Activated CD8-positive, alpha-beta memory T cell treated with anti-CD3 and anti-CD28 coated beads for 4 hours (primary cell): ENCODE measurements at places on chromosomes 2 and 18.
A peak's percentile ranks its signal among the peaks of the same experiment; 100 is the strongest.

- DNase-seq = no peak
These were observed 1350.2 kb upstream of the FAM98A start for GRCh38 chr2:34949316-34949715.

GRCh38 chr2:62284471-62284870, 88.6 kb downstream of the B3GNT2 start:
- no peak for DNase-seq

DNA sequence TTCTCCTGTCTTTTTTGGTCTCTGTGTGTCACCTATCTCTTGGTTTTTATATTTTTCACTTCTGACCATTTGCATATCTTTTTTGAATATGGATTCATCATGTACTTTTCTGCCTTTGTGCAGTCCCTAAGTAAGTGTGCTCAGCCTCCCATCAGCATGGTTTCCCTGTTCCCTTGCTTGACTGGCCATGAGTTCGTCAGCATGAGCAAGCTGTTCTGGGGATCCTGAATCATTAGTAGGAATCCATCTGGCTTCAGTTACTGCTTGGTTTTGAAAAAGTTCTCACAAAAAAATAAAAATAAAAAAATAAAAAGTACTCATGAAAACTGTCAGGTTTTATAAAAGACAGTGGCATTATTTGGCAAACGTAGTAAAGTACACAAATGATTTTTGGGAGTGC, 144.1 kb downstream of the NCOA1 start:
- no peak for DNase-seq

DNA sequence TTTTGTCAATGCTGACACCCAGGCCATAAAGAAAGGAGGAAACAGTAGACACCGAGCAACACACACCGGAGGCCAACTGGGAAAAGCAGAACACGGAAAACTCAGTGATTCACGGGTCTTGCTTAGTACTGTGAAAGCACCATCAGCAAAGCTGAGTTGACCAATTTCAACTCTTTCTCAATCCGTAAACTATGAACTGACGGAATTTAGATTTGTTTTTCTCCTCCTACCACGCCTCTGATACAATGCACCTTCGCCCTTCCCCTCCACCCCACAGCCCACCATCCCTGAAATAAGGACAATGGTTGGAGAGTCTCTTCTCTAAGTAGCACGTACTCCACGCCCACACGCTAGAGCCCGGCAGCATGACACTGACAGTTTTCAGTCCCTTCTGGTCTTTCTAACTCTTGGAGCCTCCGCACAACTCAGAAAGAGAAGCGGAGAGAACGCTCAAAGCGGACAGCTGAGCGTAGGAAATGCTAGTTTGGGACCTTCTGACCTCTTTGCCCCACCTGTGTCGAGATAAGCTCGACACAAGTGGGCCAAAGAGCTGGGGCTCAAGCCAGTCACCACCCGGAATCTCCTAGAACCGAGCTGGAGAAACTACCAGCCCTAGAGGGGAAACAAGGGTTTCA, 669 bp downstream of the LNPK start:
- peak; percentile 19 for DNase-seq

- no peak for DNase-seq
These were observed 3.6 kb downstream of the MGAT5 start for GRCh38 chr2:134257509-134257908.

DNA sequence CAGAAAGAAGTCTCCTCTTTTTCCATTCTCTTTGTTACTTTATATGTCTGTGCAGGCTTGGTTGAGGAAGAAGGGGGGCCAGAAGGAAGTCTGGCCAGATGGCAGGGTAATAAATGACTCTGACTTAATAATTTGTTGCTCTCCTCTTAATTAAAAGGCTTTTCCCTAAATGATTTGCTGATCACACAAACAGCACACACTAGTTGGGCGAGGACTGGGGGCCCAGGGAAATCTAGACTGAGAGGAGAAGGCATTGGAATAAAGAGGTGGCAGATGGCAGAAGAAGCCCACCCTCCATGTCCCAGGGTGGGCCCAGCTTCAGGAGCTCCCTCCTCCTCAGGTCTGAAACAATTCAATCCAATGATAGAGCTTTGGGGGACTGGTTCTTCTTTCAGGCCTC, 12.7 kb upstream of the SMARCAL1 start:
- DNase-seq = no peak

- DNase-seq = no peak
These were observed 130.5 kb downstream of the ZNF516 start for GRCh38 chr18:76364282-76365259.

DNA sequence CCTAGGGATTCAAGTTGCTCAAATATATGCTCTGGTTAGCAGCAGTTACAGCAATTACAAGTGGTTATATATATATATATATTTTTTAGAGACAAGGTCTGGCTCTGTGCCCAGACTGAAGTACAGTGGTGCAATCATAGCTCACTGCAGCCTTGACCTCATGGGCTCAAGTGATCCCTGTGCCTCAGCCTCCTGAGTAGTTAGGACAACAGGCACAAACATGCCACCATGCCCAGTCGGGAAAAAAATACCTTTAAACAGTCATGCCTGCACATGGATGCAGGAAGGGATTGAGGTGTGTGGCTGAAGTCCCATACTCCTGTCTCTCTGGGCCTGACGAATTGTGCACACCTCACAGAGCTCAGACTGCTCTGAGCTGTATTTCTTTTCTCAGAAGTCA, 19.6 kb upstream of the DNAH7 start:
- DNase-seq = no peak

GRCh38 chr2:216555274-216555673, 56.6 kb downstream of the RPL37A start:
- DNase-seq = no peak

DNA sequence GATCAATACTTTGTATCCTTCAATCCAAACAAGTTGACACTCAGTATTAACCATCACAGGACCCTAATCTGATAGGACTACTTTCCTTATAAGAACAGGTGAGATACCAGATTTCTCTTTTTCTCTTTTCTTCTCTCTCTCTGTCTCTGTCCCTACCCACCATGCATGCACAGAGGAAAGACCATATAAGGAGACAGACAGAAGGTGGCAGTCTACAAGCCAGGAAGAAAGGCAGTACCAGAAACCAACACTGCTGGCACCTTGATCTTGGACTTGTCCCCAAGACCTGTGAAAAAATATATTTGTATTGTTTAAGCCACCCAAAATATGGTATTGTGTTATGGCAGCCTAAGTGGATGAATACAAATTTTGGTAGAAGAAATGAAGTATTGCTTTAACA, 156.2 kb upstream of the KCNH7 start:
- DNase-seq = no peak

DNA sequence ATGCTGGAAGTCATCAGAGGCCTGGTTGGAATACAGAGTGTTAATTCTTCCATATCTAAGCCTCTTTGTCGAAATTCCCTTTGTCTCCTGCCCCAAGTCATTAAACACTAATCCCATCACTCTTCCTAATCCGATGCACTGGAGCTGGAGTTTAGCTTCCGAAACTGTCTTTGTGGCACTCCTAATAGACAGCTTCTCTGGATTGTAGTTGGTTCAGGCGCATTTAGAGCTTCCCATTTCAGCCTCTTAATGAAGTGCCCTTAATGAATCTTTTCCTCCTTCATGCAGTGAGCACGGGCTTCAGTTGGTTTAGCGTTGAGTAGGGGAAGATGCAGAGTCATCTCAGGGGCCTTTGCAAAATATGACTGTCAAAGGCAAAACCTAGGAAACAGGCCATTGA, 72.2 kb upstream of the MEIS1 start:
- no peak for DNase-seq

DNA sequence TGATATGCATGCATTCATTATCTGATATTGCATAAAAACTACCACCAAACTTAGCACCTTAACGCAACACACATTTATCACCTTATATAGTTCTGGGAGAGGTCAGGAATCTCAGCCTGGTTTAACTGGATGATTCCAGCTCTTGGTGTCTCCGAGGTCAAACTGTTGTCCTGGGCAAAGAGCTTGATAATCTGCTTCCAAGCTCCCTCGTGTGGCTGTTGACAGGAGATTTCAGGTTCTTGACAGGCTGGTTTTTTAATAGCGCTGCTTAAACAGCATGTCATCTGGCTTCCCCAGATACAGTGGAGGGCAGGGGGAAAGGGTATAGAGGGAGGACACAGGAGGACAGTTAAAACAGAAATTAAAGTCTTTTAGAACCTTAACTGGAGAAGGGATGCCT, 785.0 kb downstream of the CNTNAP5 start:
- DNase-seq = no peak

DNA sequence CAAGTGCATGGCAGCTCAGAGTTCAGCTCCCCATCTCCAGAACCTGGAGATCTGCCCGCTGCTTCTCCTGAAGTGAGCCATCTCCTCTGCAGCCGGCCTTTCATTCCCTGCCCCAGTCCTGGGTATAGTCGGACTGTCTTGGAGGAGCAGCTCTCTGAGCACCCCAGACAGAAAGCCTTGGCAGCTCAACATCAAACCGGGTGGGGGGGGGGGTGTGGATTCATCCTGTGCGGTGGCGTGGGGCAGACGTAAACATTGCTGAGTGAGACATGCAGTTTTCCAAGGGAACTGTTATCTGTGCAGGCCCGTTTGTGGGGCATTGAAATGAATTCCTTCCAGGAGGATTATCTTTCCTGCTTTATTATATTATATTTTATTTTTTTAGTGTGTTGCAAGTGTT, 125.9 kb upstream of the MYCN start:
- DNase-seq = no peak

GRCh38 chr18:80046011-80046410, 11.8 kb downstream of the RBFA start:
- DNase-seq = no peak

GRCh38 chr18:13136056-13136903, 82.3 kb upstream of the LDLRAD4 start:
- DNase-seq = no peak

DNA sequence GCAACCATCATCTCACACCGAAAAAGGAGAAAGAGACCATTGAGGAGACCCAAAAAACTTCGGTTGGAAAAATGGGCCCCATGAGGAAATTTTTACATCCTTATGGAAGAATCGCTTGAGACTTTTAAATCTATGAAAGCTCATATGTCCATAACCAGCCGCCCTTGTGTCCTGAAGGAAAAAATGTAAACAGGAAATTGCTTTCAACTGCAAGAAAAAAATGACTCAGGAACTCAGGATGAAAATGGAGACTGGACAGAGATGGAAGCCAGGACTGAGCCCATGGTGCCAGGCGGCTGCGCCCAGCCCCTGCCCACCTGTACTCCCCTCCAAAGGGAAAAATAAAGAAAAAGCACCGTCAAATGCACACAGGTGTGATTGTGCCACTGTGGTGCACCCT, 81.5 kb upstream of the SLC66A3 start:
- DNase-seq = no peak

- DNase-seq = no peak
These were observed 5.8 kb upstream of the TMEM37 start for GRCh38 chr2:119425620-119426395.

DNA sequence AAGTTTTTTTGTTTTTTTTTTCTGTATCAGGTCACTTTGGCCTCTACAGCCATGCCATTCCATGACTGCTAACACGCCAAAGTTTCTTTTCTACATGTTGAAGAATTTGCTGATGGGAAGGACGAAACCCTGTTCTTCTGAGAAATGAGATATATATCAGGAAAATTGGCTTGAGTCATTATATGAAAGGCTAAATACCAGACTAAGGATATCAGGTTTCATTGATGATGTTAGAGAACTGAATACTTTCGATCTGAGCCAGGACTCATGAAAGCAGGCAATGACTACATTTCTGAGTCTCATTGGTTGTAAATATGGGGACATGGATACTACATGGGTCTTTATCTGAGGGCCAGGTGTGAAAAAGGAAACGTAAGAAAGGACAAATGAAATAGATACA, 181.4 kb downstream of the OSR1 start:
- DNase-seq = no peak

DNA sequence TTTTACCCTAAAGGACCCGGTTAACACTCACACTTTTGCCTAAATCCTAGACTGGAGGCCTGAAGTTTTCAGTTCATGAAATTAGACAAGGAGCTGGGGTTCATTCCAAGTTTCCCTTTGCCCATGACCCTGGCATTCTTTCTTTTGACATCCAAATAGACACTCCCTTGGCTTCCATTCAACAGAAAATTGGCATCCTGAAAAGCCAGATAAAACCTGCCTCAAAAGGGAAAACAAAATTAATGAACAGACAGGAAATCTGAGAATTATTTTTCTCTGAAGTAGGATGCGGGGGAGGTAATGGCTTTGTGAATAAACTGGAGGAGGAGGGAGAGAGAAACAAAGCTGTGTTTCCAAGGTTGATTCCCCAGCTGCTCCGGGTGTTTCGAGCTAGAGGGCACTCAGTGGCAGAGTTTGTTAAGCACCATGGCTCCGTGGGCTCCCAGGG, 41.0 kb downstream of the SPP2 start:
- DNase-seq = no peak

DNA sequence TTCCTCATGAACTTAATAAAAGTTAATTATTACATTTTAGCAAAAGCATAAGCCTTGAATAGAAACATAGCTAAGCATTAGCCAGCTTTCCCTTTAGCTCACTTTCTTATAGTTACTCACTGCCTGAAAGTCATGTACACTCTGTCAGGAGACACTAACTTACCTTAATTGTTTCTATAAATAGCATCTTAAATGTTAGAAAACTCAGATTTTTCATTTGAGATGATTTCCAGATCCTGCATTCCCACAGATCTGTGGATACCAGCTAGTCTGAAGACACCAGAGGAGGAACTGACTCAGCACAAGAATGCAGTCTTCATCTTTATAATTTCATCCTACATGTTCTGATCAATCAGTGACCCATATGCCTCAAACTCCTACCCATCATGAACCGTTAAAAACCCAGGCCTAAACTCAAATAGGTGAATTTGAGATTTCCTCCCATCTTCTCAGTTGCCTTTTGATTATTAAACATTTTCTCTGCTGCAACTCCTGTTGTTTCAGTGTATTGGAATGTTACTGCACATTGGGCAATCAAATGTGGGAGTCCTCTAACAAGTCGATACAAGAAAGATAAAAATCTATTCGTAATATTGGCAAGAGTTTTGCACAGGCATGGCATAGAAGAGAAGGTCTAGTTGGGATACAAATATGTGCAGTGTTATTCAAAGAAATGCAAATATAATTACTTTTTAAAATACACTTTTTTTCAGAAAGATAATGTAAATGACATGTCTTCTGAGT, 857.4 kb upstream of the CDH2 start:
- DNase-seq = no peak

DNA sequence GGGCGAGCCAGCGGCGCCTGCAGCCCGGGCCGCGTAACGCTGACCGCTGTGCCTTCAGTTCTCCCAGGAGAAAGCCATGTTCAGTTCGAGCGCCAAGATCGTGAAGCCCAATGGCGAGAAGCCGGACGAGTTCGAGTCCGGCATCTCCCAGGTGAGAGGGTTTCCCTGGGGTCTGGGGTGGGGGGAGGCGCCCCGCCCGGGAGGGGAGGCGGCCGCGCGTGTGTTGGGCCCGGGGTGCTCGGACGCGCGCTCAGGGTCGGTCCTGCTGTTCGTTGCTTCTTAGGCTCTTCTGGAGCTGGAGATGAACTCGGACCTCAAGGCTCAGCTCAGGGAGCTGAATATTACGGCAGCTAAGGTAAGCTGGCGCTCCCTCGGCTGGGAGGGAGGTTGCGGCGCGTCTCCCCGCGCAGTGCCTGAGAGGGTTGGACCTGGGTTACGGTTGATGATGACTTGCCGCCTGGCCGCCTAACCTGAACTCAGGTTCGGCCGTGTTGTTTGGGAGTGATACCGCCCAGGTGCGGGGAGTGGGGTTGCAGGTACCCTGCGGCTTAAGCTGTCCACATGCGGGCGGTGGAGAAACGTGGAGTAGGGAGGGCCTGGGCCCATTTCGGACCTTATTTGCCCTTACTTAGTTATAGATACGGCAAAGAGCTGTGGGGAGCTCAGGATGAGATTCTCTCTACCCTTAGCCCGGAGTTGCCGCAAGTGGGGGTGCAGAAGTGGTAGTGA, 638 bp downstream of the RPS7 start:
- DNase-seq = no peak

- DNase-seq = no peak
These were observed 34.0 kb upstream of the IL37 start for GRCh38 chr2:112876971-112877361.
